EL (cell line): ENCODE measurements at places on chromosomes 11 and 22.

DNA sequence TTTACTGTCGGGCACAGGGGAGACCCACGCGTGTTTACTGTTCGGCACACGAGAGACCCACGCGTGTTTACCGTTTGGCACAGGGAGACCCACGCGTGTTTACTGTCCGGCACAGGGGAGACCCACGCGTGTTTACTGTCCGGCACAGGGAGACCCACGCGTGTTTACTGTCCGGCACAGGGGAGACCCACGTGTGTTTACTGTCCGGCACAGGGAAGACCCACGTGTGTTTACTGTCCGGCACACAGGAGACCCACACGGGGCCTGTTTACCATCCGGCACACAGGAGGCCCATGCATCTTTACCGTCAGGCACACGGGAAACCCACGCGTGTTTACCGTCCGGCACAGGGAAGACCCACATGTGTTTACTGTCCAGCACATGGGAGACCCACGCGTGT lies 525.1 kb downstream of the BRD1 start:
- no peak for DNase-seq

DNA sequence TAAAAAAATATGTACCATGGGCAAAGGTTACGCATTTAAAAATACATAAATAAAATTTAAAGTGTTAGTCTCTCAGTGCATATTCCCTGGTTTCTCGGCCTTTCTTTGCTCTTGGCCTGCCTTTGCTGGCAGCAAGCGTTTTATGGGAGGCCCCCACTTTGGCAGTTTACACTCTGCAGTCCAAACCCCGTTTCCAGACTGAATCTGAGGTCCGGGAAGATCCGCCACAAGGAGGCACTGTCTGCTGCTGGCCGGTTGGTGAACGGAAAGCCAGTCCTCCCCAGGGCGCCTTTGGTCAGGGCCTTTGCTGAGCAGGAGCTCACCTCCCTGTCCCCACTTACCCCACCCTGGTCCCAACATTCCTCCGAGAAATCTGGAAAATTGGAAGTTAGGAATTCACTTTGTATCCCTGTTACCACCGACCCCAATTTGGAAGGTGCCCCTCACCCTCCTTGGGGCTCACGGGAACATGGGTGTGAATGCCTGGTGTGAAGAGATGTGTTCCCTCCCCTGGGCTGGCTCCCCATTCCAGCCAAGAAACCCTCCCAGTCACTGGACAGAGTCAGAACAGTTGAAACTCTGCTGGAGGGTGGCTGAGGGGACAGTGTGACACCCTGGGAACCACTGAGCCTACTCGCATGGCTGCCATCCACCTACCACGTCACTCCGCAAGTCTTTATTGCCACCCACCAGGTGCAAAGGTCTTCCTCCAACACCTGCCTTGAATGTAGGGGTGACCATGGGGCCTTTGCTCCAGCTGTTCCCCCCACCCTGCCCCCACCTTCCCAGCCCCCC lies 9.4 kb upstream of the SF1 start:
- DNase-seq = peak; percentile 38

DNA sequence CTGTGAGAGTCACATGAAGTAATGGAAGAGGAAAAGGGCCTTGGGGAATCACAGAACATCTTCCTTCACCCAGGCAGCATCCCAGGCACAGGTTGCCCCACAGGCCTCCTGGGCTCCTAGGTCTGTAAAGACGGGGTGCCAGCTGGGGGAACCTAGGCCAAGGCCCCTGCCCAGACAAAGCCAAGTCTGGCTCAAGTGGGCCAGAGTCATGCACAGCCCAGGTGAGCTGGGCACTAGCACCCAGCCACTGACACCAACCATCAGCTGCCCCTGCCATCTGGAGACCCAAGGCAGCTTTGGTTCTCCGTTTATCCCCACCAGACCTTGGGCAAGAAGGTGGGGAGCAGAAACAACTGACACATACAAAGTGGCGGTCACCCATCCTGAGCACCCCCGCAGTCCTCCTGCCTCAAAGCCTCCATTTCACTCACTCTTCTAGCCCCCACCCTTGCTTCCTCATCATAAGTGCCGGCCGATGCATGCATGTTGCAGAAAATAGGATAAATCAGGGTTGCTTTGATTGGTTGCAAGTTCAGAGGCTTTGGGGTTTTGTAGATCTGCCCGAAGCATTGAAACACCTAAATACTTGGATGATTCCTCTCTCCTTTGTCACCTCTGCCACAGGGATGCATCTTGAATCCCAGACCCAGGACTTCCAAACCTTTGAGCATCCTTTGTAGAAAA lies 26.5 kb upstream of the TMPRSS4 start:
- no peak for DNase-seq

DNA sequence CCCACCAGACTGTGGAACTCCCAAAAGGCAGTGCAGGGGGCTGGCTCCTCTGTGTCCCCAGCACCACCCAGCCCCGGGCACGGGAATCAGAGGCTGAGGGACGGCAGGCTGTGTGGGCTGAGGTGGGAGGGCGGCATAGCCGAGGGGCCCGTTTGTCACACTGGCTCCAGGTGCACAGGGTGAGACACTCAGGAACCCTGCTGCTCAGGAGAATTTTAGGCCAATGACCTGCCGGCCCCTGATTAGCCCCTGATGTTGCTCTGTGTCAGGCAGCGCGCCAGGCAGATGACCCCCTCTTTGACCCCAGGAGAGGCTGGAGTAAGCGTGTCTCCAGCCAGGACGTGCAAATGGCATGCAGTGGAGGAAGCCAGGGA lies 52.7 kb downstream of the RTL6 start:
- DNase-seq = no peak

DNA sequence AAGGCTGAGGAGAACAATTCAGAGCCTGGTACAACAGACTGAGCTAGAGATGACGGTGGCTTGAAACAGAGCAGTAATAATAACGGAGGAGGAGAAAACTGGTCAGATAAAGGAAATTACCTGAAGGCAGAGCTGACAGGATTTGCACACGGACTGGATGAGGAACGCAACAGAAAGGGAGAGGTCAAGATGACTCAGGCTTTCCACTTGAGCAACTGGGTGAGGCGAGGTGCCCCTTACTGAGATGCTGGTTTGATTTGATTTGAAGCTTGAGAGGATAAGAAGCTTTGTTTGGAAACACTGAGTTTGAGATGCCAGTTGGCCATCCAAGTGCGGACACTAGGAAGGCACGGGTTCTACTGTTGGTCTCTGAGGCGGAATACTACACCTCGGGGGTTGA lies 35.4 kb upstream of the NRIP3 start:
- DNase-seq = no peak

- DNase-seq = peak; percentile 74
These were observed 310.8 kb upstream of the PITPNB start for GRCh38 chr22:28229566-28230485.

DNA sequence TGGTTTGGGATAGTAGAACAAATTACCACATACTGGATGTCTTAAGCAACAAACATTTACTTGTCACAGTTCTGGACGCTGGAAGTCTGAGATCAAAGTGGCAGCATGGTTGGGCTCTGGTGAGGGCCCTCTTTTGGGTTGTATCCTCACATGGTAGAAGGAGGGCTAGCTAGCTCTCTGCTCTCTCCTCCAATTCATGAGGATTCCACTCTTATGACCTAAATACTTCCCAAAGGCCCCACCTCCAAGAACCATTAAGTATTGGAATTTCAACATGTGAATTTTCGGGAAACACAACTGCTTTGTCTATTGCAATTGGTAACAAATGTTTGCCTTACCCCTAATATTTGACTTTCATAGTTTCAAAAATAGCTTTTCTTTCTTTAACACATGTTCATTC lies 52.6 kb downstream of the MUC15 start:
- no peak for DNase-seq
